ENCODE measurements at places on chromosomes 12 and 14.

DNA sequence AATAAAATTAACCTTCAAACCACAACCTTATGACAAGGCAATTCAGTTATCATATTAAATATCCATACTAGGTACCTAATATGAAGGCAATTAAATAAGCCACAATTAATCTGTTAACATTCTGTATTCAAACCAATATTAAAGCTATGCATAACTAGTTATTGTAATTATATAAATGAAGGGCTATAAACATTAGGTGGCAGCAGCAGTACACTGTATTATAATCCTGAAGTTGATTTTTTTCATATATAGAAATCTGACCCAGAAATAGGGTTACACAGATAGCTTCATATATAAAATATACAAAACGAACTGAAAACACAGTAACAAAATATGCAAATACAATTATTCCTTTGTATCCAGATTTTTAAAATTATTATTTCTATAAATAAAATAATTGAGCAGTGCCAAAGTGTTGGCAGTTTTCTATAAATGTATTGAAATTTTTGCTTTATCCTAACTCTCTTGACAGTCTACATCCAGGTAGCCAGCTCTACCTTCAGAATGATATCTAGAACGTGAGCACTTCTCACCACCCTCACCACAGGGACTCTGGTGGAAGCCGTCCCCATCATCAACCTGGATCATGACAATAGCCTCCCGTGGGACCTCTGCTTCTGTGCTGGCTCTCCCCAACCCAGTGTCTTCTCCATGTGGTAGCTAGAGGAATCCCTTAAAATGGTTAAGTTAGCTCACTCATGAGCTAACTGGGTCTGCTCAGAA lies 136.2 kb downstream of the MED13L start:
- DNase-seq: no peak

DNA sequence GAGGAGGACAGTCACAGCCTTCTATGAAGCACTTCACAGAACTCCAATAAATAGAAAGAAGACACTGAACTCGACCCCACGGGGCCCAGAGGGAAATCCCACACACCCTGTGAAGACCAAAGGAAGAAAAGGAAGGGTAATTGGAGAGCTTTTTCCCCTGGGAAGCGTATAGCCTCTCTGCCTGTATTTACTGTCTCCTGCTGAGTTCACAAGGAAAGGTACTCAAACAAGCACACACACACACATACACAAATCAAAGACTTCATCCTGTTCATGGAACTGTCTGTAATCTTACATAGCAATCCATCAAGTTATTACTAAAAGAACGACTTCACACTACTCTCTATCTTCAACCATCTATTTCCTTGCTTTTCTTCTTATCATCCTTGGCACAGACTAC lies 15.3 kb downstream of the FOXN3 start:
- DNase-seq: no peak

DNA sequence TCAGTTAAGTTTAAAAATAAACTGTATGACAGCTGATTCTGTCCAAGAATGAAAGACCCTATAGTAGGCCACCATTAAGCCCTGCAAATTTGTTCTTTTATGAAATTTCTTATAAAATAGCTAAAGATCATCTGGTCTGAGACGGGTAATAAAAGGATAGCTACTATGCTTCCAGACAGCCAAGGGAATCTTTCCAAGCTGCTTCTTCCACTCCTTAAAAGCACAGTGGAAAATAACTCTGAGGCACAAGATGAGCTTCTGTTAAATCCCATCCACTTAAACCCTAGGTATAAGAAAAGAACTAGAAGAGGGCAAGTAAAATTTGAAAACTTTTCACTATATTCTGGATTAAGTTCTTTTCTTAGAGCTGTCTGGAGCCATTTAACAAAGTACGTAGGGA lies 194.3 kb downstream of the CAPZA3 start:
- no peak for DNase-seq

- no peak for DNase-seq
Measured at GRCh38 chr14:65564370-65564769, 151.8 kb downstream of the FUT8 start.

- DNase-seq: no peak
Measured at GRCh38 chr14:24116128-24116814, 1.5 kb upstream of the NRL start.

- DNase-seq: no peak
Measured at GRCh38 chr12:83536496-83536895, 849.8 kb downstream of the TMTC2 start.

DNA sequence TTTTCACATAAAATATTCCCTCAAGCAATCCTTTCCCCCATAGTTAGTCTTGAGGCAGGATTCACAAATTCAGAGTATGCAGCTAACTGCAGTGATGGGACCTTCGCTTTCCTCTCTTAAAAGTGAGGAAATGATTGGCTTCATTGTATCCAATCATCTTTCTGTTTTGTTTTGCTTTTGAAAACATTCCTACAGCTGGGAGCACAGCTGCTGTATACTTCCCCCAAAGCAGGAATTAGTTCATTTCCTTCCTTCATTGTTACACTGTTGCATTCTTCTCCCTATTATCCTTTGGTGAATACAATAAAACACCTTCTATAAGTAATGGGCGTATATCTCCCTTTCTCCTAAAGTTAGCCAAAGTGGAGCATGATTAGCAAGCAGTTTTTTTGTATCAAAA lies 9.4 kb upstream of the GAS2L3 start:
- DNase-seq: no peak

Data from cortex of kidney (tissue), 1 donor.